NCI-H460 (cell line): ENCODE measurements at places on chromosomes 1 and 21.
A peak's percentile ranks its signal among the peaks of the same experiment; 100 is the strongest.

DNA sequence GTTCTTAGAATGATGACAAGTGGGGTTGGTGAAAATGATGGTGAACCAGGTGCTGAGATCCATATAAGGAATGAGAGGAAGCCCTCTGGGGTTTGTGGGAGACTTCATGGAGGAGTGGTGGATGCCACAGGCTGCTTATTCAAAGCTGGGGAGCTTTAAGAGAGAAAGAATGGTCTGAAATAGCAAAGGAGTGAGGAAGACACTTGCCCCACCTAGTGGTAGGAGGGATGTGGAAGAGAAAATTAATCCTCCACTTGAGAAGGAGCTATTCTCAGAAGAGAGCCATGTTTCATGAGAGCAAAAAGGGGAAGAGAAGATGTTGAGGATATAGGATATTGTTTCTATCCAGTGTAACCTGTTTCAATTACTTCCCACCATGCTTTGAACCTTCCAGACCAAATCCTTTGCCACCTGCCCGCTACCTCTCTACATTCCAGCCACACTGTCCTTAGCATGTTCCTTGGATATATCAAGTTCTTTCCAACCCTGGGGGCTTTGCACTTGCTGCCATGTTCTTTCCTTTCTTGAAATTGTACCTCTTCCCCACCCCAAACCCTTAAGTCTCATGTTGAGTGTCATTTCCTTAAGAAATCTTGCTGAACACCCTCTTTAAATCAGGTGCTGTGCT, 19.6 kb upstream of the ZNF648 start:
- peak; percentile 31 for DNase-seq

DNA sequence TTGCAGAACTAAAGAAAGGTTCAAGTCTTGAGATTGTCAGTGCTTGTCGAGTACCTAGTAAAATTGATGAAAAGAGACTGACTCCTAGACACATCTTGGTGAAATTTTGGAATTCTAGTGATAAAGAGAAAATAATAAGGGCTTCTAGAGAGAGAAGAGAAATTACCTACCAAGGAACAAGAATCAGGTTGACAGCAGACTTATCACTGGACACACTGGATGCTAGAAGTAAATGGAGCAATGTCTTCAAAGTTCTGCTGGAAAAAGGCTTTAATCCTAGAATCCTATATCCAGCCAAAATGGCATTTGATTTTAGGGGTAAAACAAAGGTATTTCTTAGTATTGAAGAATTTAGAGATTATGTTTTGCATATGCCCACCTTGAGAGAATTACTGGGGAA, 16.3 kb downstream of the L1TD1 start:
- no peak for DNase-seq

GRCh38 chr1:226444901-226445300, 37.0 kb upstream of the PARP1 start:
- no peak for DNase-seq

GRCh38 chr1:27545876-27546275, 55.9 kb upstream of the WASF2 start:
- DNase-seq = no peak

- no peak for DNase-seq
Measured at GRCh38 chr1:151618470-151618869, 6.6 kb downstream of the SNX27 start.

GRCh38 chr21:25881524-25882376, 147.0 kb downstream of the GABPA start:
- peak; percentile 41 for DNase-seq

- no peak for DNase-seq
Measured at GRCh38 chr1:243526180-243526579, 270.3 kb downstream of the SDCCAG8 start.

DNA sequence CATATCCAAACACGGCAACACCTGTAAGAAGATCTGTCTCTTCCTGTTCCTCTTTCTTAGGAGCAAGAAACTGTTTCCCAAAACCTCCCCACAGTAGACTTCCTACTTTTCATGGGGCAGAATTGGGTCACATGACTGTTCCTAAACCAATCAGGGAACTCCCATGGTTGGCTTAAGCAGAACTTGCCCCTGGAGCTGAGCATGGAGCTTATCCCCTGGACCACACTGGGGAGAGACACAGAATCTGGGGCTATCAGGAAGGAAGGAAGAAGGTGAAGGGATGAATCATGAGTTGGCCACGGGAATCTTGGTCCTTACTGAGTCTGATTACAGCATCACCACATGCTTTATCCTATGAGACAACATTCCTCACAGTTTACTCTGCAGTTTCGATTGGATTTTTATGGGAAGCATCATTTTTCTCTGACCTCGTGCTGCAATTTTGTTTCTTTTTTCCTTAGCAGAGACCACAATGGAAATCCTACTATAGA, 81.8 kb downstream of the CDC7 start:
- no peak for DNase-seq

DNA sequence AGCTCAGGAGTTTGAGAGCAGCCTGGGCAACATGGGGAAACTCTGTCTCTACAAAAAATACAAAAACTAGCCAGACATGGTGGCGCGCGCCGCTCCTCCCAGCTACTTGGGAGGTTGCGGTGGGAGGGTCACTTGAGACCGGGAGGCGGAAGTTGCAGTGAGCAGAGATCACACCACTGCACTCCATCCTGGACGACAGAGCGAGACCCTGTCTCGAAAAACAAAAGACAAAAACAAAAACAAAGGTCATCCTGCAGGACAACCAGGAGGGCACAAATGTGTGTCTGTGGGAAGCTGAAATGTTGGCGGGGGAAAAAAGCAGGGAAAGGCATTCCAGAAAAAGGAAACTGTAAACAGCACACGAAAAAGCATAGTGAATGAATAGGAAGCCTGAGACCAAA, 104.1 kb upstream of the HNRNPU start:
- no peak for DNase-seq

DNA sequence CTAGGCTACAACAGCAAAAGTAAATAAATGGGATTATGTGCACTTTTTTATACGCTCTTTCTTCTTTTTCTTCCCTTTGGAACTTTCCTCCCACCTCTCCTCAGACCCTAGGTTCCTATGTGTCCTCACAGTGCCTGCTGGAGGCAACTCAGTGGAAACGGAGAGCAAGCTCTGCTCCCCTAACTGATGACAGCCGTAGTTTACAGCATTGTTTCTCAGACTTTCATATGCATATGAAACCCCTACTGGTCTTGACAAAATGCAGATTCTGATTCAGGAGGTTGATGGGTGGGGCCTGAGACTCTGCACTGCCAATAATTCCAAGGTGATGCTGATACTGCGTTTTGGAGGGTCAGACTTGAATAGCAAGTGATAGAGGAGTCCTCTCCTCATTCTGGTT, 34.3 kb upstream of the HMCN1 start:
- no peak for DNase-seq

- no peak for DNase-seq
Measured at GRCh38 chr1:160284220-160284781, 632 bp downstream of the PEX19 start.

- no peak for DNase-seq
Measured at GRCh38 chr1:28983091-28983490, 68.7 kb downstream of the EPB41 start.

DNA sequence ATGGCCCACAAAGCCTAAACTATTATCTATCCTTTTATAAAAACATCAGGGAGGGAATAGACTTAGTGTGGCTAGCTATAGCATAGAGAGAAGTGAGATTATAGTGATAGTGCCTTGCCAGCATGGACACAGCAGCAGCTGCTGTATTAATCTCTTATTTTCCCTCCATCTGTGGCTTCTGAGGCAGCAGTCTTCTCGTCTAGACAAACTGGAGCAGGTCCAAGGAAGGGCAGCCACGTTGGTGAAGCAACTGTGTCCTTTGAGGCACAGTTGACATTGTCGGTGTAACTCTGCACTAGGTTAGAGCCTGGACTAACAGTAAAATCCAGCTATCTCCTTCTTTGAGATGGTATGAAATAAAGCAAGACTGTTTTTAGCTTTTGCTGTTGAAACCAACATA, 131.3 kb downstream of the CACHD1 start:
- no peak for DNase-seq

GRCh38 chr1:108962681-108963051, 618 bp downstream of the CLCC1 start:
- DNase-seq = no peak

DNA sequence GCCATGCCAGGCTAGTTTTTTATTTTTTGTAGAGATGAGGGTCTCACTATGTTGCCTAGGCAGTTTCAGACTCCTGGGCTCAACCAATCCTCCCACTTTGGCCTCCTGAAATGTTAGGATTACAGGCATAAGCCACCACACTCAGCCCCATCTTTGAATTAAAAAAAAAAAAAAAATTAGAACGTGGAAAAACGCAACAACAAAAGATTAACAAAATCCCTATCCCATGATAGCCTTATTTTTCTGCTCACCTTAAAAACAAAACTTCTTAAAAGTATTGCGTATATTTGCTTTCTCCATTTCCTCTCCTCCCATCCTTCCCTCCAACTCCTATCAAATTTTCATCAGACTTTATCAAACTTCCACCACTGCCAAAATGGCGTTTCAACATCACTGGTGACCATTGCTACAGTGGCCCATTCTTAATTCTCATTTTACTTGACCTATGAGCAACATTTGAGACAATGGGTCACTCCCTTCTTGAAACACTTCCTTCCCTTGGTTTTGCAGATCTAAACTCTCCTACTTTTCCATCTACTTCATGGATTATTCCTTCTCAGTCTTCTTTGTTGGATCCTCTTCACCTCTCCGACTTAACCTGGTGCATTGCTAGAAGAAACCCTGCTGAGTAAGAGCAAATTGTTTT, 579 bp upstream of the ZNF684 start:
- peak; percentile 5 for DNase-seq

DNA sequence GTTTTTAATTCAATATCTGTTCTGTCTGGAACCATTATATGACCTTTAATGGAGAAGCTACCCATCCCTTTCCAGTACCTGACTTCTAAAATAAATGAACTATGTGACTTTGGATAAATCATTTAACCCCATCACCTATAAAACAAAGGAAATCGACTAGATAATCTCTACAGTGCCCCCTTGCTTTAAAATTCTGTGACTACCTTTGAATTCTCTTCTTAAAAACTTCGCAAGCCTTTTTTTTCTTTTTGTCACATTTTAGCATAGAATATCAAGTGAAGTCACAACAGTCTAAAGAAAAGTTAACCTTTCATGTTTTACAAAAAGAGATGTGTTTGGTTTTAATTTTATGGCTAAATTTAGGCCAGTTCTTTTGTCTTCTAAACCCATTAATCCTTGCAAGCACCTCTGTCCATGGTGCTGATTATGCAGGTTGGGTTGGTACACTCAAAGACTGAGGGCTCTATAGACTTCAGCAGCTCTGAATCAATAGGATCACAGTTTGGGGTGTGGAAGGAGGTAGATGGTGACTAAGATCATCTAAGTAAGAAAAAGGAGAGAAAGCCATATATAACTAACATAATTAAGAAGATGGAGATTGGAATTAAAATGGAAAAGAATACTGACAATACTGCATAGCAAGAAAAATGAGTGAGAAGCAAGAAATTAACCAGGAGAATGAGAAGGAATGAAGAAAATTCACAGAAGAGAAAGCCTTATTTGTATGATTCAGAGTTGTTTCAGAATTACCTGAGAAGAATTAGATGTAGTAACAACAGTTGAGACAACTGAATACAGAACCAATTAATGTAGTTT, 59.2 kb downstream of the TBX15 start:
- peak; percentile 4 for DNase-seq

- no peak for DNase-seq
Measured at GRCh38 chr1:187817782-187818181, 989.0 kb downstream of the PLA2G4A start.

- DNase-seq = no peak
Measured at GRCh38 chr1:47434051-47434842, 3.6 kb upstream of the FOXD2 start.

- peak; percentile 38 for DNase-seq
Measured at GRCh38 chr1:180954005-180954800, 41.5 kb downstream of the KIAA1614 start.

DNA sequence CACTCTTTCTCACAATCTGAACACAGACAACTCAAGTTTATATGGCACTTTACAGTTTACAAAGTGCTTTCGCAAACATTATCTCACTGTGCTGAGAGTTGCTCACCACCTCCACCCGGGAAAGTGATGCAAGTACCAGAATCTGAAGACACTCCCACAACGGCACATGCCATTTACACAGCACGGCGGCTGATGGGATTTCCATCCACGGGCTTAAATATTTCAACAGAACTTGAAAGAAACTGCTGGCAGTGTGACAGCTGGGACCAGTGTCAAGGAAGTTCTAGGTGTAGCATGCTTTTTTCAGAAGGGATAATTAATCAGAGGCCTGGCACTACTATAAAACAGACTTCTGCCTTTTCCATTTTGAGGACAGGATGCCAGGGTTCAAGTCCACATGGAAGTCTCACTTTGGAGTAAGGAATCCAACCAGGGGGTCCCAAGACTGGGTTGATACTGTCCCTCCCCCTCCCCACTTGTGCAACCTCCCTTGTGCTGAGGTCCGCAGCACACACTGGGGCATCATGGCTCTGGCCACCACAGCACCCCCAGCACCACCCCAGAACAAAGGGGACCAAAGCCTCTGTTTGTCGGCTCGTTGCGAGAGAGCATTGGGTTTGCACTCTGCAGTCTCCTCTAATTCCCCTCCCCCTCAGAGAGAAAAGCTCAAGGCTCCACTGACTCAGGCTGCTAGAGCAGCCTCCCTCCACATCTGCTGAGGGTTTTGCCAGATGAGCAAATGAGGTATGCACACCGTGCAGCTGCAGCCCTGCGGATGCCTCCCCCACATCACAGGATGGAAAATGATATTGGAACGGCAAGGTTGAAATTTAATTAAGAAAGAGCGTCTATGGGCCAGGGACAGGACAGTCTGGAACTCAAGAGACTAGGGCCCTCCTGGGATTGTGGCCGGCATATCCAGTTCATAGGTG, 154.9 kb downstream of the TGFBR3 start:
- DNase-seq = peak; percentile 13

DNA sequence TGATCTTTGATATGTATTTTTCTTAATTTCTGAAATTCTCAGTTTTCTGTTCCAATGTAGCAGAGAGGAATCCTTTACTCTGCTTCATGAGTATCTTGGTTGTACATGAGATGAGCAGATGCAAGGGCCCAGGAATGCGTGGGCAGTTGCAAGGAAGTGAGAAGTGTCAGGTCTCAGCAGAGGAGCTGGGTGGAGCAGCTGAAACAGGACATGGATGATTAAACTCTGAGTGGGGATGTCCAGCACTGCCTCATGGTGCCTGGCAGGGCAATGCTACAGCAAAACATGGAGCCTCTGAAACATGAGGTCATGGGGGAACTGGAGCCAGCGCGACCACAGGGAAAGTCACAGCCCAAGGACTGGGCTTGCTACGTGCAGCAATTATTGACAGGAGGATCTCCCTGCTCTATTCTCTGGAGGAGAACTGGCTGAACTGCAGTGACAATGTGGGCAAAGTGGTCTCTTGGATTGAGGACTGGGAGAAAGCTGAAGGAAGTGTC, 48.4 kb downstream of the COLGALT2 start:
- peak; percentile 19 for DNase-seq
